ENCODE measurements at places on chromosomes 5 and 9. TPM values are rescaled to one million over a fixed set of nuclear protein-coding genes. Genes with fewer than 3 reads are reported as not detected.

Gene RFX3
- 10.6 TPM for total RNA-seq

Gene GLRA1
- not detected for total RNA-seq

- no peak for DNase-seq
These were observed 134.6 kb downstream of the TTLL11 start for GRCh38 chr9:121958530-121958929.

- DNase-seq: no peak
These were observed 79.9 kb downstream of the AOPEP start for GRCh38 chr9:94806307-94806893.

Gene ESM1
- not detected for total RNA-seq

Measured in left colon (tissue), 2 donors.